Activated T-cell treated with anti-CD3 and anti-CD28 coated beads, Interleukin-2, amount 50 U/mL, for 24 hours (primary cell): ENCODE measurements at places on chromosomes 5 and 9.
A peak's percentile ranks its signal among the peaks of the same experiment; 100 is the strongest.

GRCh38 chr9:88953381-88954029 lies 37.8 kb upstream of the S1PR3 start:
- no peak for DNase-seq

- DNase-seq, result no peak
These were observed 15.6 kb upstream of the GNA14 start for GRCh38 chr9:77663754-77664153.

- DNase-seq, result no peak
These were observed 11.9 kb downstream of the DAB2 start for GRCh38 chr5:39412721-39413394.

GRCh38 chr5:80863708-80864107 lies 96.5 kb upstream of the RASGRF2 start:
- no peak for DNase-seq

DNA sequence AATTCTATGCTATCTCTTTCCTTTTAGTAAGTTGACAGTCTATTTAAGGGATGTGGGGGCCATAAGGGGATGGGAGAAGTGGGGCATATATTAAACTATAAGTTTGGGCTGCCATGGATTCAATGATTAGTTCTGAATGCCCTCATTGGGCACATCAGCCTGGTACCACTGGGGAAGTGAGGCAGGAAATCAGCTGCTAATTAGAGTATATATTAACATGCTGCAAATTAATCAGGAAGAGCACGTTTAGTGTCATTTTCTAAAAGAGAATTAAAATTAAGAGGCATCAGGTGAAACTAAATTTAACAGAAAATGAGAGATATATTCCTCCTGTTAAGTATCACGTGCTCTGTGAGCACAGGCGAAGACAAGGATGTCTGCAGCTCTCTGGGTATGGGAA lies 123.0 kb upstream of the GNA14 start:
- DNase-seq, result no peak

GRCh38 chr9:35177520-35177919 lies 15.7 kb downstream of the UNC13B start:
- no peak for DNase-seq

GRCh38 chr5:60590172-60590571 lies 109.8 kb downstream of the DEPDC1B start:
- DNase-seq, result no peak

DNA sequence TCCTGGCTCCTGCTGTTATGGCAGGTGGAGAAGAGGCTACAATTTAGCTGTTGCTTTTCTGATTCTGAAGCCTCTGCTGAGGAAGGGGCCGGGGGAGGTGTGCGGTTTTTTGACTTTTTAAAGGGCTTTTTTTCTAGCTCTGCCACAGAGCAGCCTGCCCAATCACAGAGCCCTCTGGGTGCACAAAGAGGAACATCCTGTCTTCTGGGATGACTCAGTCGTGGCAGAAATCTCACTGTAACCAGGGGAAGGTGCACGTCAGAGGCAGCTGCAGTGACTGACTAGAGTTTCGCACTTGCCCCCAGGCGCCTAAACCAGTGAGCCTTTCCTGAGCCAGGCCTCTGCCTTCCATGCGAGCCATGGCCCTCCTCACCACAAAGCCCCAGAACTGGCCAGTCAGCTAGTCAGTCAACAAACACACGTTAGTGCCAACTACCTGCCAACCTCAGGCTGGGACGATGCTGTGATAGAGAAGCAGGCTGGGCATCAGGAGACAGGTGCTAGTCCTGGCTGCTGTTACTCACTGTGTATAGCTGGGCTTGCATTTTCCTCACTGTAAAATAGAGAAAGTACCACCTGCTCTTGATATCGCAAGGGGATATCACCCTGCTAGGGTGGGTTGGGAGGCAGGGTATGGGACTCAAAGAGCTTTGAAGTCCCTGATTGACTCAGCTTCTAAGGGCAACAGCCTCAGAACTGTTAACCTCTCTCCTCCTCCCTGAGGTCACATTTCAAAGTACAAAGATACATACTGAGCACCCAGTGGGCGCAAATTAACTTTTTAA lies 2.2 kb downstream of the AKNA start:
- DNase-seq, result peak; percentile 88

DNA sequence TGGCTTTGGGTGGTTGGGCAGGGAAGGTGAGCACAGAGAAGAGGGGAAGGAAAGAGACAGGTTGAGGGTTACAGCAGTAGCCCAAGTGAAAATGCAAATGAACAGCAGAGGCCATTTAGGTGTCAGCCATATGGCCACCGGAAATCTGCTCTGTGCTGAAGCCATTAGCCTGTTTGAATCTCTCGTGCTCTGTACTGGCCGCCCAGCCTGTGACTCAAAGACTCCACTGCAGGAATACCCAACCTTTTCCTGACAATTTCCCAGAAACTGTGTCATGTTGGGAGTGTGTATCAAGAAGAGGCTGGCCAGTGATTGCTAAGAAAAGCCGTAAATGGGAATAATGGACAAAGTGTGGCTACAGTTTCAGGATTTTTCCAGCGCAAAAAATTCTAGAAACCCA lies 35.9 kb upstream of the RAI14 start:
- DNase-seq, result no peak

- no peak for DNase-seq
These were observed 132.7 kb upstream of the POU5F2 start for GRCh38 chr5:93874080-93874479.

- DNase-seq, result no peak
These were observed 45.9 kb downstream of the MEGF9 start for GRCh38 chr9:120668399-120668798.

GRCh38 chr9:91374939-91375338 lies 13.2 kb upstream of the AUH start:
- no peak for DNase-seq

DNA sequence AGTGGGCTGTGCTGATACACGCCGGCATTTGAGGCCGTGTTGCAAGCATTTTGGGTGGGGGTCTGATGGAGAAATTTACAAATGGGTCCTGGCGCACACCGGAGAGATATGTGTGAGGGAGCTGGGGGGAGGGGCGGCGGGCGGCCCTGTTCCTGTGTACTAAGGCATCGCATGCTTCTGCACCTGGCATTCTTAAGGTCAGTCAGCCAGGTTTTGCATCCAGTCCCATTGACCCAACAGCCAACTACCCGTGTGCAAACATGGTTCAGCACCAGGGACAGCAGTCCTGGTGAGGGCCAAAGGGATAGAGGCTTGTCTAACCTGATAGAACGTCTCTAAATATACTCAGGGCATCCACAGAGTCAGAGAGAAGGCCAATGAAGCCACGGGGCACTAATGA lies 839 bp downstream of the GABRG2 start:
- DNase-seq, result no peak

GRCh38 chr9:79588488-79589223 lies 16.9 kb downstream of the TLE4 start:
- no peak for DNase-seq

- DNase-seq, result no peak
These were observed 31.9 kb upstream of the ENTREP1 start for GRCh38 chr9:69293156-69293555.

DNA sequence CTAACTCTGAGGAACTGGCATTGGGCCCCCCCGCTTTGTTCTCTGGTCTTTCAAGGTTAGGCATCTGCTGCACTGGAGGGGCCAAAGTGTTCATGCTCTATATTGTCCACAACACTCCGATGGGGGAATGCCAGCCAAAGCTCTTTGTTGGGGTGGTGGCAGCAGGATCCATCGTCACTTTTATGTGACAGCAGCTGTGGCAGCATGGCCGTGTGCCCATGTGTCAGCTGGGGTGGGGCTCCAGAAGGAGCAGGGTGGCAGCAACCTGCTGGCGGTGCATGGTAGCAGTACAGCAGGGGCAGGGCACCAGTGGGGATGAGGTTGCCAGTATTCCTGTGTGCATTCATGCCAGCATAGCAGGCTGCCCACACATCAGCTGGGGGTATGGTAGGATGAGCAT lies 28.2 kb downstream of the ITGA2 start:
- DNase-seq, result no peak

DNA sequence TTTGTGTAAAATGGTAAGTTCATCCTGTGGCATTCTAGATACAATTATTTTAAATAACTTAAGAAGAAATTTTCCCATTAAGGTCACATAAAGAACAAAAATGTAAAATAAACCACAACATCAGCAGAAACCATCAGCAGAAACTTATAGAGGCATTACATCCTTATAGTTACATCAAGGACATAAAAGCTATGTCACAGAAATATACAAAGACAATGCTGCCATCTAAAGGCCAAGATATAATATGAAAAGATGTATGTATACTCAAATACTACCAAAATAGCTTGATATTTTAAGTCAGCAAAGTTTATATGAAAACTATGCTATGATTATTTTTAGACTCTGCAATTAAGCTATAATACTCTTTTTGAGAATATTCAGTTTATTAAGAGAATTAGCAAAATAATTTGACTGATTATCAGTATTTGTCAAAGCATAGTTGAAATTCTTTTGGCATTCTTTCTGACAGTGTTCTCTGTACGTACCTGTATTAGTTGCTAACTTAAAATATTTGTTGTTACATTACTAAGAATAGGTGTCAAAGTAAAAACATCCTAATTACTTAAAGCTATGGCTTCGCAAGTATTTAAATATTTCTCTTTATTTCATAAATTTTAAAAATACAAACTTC lies 36.2 kb downstream of the FBXL17 start:
- DNase-seq, result no peak

DNA sequence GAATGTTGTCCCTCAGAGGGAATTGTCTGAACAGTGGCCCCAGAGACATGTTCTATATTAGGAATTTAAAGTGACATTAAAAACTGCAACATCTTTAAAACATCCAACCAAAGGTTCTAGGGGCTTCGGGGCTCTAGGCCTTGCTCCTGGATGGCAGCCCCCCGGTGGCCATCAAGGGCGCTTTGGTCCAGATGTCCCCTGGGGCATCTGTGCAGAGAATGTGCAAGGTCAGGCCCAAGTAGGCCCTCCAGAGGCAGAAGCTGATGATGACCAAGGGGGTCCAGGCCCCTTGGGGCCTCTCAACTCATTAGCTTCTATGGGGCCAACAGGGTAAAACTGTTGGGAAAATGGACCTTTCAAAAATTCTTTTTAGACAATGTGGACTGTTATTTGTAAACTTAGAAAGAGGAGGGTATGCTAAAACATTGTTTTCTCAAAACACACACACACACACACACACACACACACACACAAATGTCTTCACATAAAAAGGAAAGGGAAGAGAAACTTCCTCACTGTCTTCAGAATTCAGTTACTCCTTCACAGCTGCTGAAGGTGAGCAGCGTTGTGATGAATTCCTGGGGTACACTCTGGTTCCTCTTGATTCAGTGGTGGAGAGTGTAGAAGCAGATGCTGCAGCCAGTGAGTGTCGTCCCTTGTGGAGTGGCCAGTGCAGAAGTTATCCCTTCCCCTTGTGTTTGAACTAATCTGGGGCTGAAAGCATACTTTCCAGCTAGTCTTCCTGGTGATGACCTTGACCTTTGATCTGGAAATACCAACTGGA lies 125.2 kb downstream of the WDR41 start:
- no peak for DNase-seq

- no peak for DNase-seq
These were observed 27.4 kb upstream of the MEGF9 start for GRCh38 chr9:120741701-120742100.

- no peak for DNase-seq
These were observed 20.2 kb downstream of the OTULIN start for GRCh38 chr5:14684757-14685156.

GRCh38 chr5:1511651-1512540 lies 11.9 kb downstream of the LPCAT1 start:
- peak; percentile 22 for DNase-seq

DNA sequence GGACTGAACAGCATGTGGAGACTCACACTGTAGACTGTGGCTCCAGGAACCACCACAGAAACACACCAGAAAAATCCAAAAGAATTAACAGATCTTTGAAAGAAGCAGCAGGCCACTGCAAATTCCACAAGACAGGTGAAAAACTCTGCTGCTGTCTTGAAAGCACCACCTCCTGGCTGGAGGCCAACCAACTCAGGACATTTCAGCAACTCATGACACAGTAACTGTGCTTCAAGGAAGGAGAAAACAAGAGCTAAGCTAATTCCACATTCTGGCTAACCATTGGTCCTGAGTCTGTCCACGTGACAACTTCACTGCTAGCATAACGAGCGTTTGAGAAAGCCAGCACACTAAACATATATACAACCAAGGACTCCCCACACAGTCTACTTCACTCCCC lies 625.1 kb downstream of the PRELID2 start:
- no peak for DNase-seq

GRCh38 chr9:110087605-110088004 lies 120.4 kb downstream of the C9orf152 start:
- DNase-seq, result no peak
